ENCODE measurements at places on chromosomes 3 and 15.

GRCh38 chr15:40917585-40917984, 11.6 kb upstream of the DLL4 start:
- DNase-seq = no peak

GRCh38 chr3:177743173-177743890, 546.0 kb upstream of the TBL1XR1 start:
- no peak for DNase-seq

DNA sequence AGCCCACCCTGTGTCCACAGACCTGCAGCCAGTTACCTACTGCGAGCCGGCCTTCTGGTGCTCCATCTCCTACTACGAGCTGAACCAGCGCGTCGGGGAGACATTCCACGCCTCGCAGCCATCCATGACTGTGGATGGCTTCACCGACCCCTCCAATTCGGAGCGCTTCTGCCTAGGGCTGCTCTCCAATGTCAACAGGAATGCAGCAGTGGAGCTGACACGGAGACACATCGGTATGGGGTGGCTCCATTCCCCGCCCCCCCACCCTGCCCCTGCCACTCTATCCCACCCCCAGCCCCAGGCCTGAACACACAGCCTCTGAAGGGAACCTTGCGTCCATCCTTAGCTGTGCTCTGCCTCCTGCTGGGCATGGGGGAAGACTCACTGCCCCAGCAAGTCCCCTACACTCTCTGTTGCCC, 73.2 kb downstream of the AAGAB start:
- DNase-seq = no peak

DNA sequence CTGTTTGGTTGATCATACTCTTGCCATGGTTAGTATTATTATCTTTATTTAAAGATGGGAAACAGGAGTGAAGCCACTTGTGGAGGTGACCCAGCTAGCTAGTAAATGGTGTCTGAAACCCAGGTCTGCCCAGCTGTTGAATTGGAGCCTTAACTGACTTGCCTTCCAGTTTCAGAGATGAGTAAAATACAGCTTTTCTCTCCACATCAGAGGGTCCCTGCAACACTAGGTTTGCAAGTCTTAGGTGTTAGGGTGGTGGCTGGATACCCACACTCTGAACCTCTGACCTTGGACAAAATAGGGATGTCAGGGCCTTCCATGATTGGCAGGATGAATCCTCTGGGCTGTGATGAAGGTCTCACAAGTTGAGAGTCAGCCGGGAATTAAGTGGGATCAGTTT, 4.1 kb downstream of the FLNB start:
- no peak for DNase-seq

DNA sequence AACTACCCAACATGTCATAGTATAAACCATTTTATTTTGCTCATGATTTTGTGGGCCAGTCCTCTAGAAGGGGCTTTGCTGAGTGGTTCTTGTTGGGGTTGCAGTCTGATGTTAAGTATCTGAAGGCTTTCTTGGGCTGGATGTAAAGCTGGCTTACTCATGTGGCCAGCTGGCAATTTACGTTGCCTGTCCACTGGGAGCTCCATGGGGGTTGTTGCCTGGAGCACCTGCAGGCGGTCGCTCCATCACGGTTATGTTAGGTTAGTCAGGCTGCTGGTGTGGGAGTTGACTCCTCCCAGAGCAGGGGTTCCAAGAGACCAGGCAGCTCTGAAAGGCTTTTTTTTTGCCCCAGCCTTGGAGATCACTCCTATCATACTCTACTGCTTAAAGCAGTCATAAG, 98.1 kb downstream of the NR1D2 start:
- no peak for DNase-seq

GRCh38 chr3:31232055-31233025, 300.4 kb upstream of the STT3B start:
- no peak for DNase-seq

Measured in astrocyte of the cerebellum (primary cell).